ENCODE measurements at places on chromosomes 6 and 20. TPM values are rescaled to one million over a fixed set of nuclear protein-coding genes. Genes with fewer than 3 reads are reported as not detected.

Gene ZNF451
- total RNA-seq = 32.3 TPM

DNA sequence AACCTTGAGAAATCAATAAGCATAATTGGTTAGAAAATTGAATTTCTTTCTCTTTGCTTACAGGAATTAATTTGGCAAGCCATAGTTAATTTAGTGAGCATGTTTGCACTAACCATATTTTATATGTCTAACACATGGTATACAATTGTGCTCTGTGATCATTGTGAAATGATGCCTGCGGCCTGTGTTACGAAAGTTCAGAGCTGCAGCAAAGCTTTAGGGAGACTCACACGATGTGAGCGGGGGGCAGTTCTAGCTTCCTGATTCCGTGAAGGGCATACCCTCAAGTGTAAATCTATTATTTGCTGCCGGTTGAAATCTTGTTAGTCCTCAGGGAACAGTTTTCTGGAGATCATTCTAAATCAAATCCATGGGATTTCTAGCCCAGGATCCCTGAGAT lies 25.5 kb upstream of the ADTRP start:
- H3K27me3 ChIP-seq = no peaks in the 10 kb centered on the region
- H3K27ac ChIP-seq = no peak overlapping the region
- H3K36me3 ChIP-seq = no peaks in the 10 kb centered on the region

- no peak for DNase-seq
- peaks cover 8% of the 10 kb centered on the region for H3K27me3 ChIP-seq
- no peak overlapping the region for H3K27ac ChIP-seq
- H3K4me3 ChIP-seq = no peak overlapping the region
Measured at GRCh38 chr6:33116841-33117711, 41.3 kb downstream of the HLA-DPB1 start.

Gene PARD6B
- 14.4 TPM for total RNA-seq

DNA sequence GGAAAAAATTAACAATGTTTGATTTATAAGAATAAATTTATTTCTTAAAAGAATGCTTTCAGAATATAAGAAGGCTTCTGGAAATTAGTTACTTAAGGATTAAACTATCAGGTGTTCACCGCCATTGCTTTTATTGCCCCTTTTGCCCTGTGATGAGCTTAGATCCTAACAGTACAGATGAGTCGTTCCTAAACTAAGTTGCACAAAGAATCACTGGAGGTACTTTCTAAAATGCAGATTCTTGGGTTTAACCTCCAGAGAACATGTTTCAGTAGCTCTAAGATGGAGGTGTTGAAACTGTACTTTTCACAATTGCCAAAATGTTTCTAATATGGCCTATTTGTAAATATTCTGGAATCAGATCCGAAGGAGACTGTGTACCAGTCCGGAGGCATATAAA lies 211.9 kb downstream of the GMDS start:
- H3K4me3 ChIP-seq = no peak overlapping the region
- no peak for DNase-seq
- no peaks in the 10 kb centered on the region for H3K36me3 ChIP-seq
- no peaks in the 10 kb centered on the region for H3K27me3 ChIP-seq

Data from prostate gland (tissue), 2 donors.